Chondrocyte (in vitro differentiated cells): ENCODE measurements at places on chromosomes 2 and 18.
A peak's percentile ranks its signal among the peaks of the same experiment; 100 is the strongest.

GRCh38 chr2:223908304-223908998, 36.7 kb downstream of the WDFY1 start:
- DNase-seq, result no peak

DNA sequence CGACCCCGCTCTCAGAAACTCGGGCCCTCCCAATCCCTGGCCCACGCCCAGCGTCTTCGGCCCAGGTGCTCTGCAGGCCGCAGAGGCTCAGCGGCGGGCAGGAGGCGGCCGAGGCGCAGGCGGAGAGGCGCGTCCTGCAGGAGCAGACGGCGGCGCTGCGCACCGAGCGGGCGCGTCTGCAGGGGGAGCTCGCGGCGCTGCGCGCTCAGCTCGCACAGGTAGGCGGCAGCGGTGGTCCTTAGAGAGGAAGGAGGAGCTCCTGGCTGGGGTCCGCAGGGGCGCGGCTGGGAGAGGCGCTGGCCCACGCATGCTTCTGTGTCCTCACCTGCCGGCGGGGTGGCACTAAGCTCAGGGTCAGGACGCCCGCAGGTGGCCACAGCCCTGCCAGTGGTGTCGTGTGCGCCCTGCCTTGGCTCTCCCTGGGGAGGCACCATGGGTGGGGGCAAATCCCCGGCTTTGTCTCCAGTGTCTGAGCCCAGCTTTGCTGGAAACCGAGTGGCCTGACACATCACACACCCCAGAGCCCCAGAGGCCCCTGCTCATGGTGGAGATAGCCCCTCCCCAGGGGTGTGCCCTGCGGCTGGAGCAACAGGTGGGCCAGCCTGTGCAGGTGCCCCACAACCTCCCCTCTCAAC, 14.9 kb upstream of the SNED1 start:
- DNase-seq, result peak; percentile 82

DNA sequence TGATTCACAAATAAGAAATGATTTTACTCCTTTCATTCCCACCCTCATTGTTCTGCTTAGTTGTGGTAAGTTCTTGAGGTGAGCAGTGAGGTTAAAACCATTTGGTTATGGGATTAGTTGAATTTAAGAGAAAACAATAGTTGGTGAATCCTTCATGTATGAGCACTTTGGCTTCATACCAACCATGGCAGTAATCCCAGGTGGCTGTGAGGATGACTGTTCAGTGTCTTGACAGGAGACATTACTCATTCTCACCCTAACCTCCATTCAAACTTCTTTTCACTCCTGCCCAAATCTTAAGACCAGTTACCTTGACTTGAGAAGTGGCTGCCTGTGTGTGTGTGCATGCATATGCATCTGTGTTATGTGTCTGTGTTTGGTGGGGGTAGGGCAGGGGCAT, 143.1 kb downstream of the SETBP1 start:
- no peak for DNase-seq

DNA sequence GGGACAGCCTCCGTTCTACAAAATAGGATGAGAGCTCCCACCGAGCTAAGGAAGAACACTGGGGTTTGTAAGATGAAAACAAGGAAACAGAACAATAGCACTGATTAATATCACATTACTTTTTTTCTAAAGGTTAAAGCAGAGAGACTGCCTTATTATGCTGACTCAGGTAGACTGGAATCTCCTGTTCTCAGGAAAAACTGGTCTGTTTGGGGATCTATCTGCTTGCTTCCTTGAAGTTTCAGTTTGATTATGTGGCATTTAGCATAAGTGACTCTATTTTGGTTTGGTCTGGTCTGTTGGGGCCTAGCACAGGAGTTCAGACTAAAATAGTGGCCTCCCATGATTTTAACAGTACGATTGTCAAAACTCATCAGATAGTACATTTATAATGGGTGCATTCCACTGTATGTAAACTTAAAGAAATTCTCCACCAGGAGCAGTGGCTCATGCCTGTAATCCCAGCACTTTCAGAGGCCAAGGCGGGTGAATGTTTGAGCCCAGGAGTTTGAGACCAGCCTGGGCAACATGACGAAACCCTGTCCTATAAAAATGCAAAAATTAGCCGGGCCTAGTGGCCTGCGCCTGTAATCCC, 64.1 kb upstream of the NDUFV2 start:
- no peak for DNase-seq

- DNase-seq, result no peak
These were observed 8.9 kb downstream of the MAPRE2 start for GRCh38 chr18:35050028-35050546.

- DNase-seq, result no peak
These were observed 61.5 kb upstream of the CYP20A1 start for GRCh38 chr2:203177361-203177760.

GRCh38 chr2:240292619-240293525, 142.6 kb upstream of the GPC1 start:
- no peak for DNase-seq

- no peak for DNase-seq
These were observed 92.6 kb upstream of the CREB1 start for GRCh38 chr2:207437136-207437523.

GRCh38 chr2:150909613-150910012, 352.1 kb downstream of the RBM43 start:
- no peak for DNase-seq

DNA sequence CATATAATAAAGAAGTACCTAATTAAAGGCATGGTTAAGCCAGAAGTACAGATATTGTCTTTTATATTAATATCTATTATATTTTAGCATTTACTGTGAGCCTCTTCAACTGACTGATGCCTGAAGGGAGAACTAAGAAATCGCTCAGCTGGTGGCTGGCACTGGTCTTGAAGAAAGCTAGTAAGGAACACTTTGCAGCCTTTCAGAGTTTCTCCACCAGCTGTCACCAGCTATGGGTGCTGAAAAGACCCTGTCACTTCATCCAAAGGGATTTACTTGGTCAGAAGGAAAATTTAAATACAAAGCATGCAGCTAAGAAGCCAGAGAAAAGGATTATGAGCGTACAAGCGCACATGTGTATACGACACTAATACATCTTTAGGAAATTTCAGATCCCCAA, 525.9 kb downstream of the TMEM182 start:
- no peak for DNase-seq

DNA sequence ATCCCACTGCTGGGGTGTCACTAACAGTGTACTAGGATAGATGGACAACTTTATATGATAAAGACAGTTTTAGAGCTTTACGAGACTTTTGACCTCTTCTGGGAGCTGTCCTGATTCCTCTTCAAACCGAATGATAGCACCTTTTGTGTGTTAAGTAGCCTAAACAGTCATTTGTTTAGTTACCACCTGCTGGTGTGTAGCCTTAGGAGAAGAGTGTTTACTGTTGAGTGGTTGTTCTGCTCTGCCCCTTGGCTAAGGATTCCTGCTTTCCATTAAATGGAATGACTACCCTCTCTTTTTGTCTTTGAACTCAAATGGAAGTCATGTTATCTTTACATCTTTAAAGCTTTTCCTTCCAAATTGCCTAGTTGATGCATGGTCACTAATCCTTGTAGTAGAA, 28.0 kb upstream of the MGAT5 start:
- DNase-seq, result no peak

GRCh38 chr18:79635427-79635726, 44.2 kb upstream of the CTDP1 start:
- DNase-seq, result no peak

DNA sequence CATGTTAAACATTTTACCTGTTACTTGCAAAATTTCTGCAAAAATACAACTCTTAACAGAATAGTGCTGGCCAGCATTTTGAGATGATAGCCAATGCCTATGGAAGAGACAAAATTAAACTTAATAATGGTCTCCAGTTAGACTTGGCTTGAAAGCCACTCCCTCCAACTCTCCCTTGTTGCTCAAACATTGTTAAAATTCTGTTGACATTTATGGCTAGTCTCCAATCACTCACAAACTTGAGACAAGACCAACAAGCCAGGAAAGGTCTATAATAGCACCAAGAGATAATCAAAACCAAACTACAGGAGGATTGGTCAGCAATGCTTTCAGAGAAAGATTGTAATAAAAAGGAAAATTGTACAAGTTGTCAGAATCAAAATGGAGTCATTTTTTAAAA, 770.7 kb upstream of the NXPH2 start:
- DNase-seq, result no peak

GRCh38 chr2:133026536-133027177, 356.7 kb upstream of the LYPD1 start:
- no peak for DNase-seq

GRCh38 chr2:170819680-170820664, 3.3 kb downstream of the GAD1 start:
- DNase-seq, result no peak

GRCh38 chr18:31648966-31649429, 35.4 kb downstream of the B4GALT6 start:
- DNase-seq, result no peak

DNA sequence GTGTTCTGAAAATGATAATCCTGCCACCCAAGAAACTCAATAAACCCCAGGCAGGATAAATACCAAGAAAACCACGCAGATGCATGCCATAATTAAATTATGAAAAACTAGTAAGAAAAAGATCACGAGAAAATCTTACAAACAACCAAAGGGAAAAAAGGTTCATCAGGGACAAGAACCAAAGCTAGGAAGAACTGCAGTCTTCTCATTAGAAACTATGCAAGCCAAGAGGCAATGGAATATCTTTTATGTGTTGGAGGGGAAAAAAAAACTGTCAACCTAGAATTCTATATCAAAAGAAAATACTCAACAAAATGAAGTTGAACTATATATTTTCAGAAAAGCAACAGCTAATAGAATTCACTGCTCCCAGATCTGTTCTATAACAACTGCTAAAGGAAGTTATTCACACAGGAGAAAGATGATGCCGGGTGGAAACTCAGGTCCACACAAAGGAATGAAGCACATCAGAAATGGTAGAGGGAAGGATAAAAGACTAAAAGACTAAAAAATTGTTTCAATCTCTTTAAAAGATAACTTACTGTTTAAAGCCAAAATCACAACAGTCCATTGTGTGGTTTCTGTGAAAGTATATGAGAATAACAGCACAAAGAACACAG, 55.0 kb downstream of the NDUFA10 start:
- no peak for DNase-seq

DNA sequence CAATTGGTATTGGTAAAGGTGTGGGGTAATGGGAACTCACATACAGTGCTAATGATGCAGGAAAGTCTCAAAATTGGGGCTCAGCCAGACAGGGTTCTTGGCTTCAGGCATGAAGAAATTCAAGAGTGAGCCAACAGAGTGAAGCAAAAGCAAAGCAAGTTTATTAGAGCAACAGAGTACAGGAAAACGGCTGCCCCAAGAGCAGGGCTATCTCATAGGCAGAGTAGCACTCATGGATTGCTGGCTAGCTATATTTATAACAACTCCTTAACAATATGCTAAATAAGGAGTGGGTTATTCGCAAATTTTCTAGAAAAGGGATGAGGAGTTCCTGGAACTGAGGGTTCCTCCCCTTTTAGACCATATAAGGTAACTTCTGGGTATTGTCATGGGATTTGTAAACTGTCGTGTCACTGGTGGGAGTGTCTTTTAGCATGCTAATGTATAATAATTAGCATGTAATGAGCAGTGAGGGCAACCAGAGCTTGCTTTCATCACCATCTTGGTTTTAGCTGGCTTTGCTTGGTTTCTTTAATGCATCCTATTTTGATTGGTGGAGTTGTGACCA, 233.8 kb upstream of the NOL4 start:
- DNase-seq, result no peak

DNA sequence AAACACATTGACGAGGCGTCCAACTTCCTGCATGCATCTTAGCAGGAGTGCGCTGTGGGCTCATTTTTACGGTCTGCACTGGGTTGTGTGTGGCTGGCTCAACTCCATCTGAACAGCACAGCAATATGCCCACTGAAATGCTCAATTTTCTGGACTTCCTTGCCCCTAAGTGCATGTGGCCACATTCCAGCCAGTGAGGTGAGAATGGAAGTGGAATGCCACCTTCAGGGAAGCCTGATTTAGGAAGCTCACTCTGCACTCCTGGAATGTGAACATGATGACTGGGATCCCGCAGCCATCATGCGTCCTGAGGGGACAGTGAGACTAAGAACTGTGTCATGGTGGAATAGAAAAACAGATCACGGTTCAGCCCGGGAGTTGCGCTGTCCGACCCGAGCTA, 76.2 kb downstream of the PSMG2 start:
- DNase-seq, result no peak

- no peak for DNase-seq
These were observed 92.3 kb downstream of the CCBE1 start for GRCh38 chr18:59604877-59605276.

DNA sequence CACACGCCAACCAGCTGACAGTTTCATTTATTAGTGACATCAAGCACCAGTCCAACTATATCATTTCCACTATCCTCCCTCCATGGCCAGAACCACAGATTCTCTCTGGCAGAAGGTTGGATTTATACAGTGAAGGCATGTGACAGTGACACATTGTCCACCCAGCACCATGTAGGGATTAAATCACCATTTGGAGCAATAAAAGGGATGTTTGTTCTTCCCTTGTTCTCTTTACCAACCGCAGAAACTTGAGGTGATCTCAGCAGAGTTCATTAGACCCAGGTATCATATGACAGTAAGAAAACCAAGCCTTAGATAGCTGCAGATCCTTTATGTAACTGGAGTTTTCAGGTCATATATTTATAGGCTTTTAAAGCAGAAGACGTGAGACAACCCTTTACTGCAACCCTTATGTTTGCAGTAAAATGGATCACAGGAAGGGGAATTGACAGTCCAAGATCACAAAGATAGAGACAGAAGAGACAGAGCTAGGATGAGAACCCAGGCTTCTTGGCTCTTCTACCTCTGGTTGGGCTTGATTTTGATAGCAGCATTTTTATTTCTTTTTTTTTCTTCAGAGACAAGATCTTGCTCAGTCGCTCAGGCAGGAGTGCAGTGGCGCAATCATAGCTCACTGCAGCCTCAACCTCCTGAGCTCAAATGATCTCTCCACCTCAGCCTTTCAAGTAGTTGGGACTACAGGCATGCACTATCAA, 80.1 kb downstream of the XDH start:
- no peak for DNase-seq
